Central memory CD8-positive, alpha-beta T cell (primary cell): ENCODE measurements at places on chromosomes 7 and 10.
A peak's percentile ranks its signal among the peaks of the same experiment; 100 is the strongest.

GRCh38 chr7:134932707-134933370 lies 53.5 kb upstream of the AGBL3 start:
- peaks cover 9% of the 10 kb centered on the region for H3K4me1 ChIP-seq
- no peak for DNase-seq
- peak overlapping the region; percentile 7 for H3K4me3 ChIP-seq
- no peaks in the 10 kb centered on the region for H3K27me3 ChIP-seq
- no peaks in the 10 kb centered on the region for H3K36me3 ChIP-seq

GRCh38 chr10:6721480-6721879 lies 141.4 kb upstream of the PRKCQ start:
- H3K27ac ChIP-seq, result no peak overlapping the region
- H3K4me3 ChIP-seq, result no peak overlapping the region
- H3K27me3 ChIP-seq, result peaks cover 77% of the 10 kb centered on the region
- H3K4me1 ChIP-seq, result no peaks in the 10 kb centered on the region
- H3K36me3 ChIP-seq, result no peaks in the 10 kb centered on the region
- DNase-seq, result no peak

GRCh38 chr10:788796-789748 lies 99.6 kb upstream of the DIP2C start:
- no peak overlapping the region for H3K4me3 ChIP-seq
- peaks cover 2% of the 10 kb centered on the region for H3K36me3 ChIP-seq
- no peak overlapping the region for H3K27ac ChIP-seq
- peaks cover 11% of the 10 kb centered on the region for H3K27me3 ChIP-seq

GRCh38 chr7:45136106-45137060 lies 21.2 kb upstream of the RAMP3 start:
- H3K36me3 ChIP-seq, result no peaks in the 10 kb centered on the region
- DNase-seq, result peak; percentile 40
- no peaks in the 10 kb centered on the region for H3K27me3 ChIP-seq
- H3K27ac ChIP-seq, result no peak overlapping the region
- H3K4me3 ChIP-seq, result no peak overlapping the region

GRCh38 chr10:60031664-60032063 lies 125.3 kb upstream of the CCDC6 start:
- peaks cover 8% of the 10 kb centered on the region for H3K36me3 ChIP-seq
- no peak overlapping the region for H3K4me3 ChIP-seq
- DNase-seq, result no peak
- no peaks in the 10 kb centered on the region for H3K4me1 ChIP-seq
- peak overlapping the region; percentile 20 for H3K27ac ChIP-seq

GRCh38 chr7:55065511-55066229 lies 46.9 kb downstream of the EGFR start:
- no peak overlapping the region for H3K4me3 ChIP-seq
- no peak overlapping the region for H3K27ac ChIP-seq
- no peaks in the 10 kb centered on the region for H3K4me1 ChIP-seq
- DNase-seq, result no peak
- peaks cover 70% of the 10 kb centered on the region for H3K27me3 ChIP-seq

DNA sequence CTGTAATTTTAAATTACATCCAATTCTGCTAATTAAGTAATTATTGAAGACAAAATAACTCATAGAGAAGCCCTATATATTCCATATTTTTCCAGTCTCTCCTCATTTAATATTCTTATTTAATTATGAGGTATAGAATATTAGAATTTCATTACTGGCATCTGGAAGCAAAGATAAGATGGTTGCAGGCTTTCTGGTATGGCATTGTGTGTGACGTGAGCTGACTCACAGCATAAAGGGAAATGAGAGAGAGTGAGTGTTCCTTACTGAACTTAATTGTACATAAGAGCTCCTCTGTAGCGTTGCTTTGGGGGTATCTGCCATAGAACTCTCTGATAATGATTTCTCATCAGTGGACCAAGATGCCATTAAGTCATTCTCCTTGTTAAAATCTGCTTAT lies 127.4 kb upstream of the TEX47 start:
- H3K4me3 ChIP-seq, result no peak overlapping the region
- H3K27me3 ChIP-seq, result no peaks in the 10 kb centered on the region
- H3K36me3 ChIP-seq, result no peaks in the 10 kb centered on the region
- no peaks in the 10 kb centered on the region for H3K4me1 ChIP-seq

GRCh38 chr10:79375321-79376077 lies 28.2 kb downstream of the PPIF start:
- peaks cover 6% of the 10 kb centered on the region for H3K4me1 ChIP-seq
- no peaks in the 10 kb centered on the region for H3K27me3 ChIP-seq
- H3K4me3 ChIP-seq, result no peak overlapping the region
- peaks cover 3% of the 10 kb centered on the region for H3K36me3 ChIP-seq

GRCh38 chr10:101940916-101941315 lies 97.3 kb upstream of the KCNIP2 start:
- H3K27ac ChIP-seq, result no peak overlapping the region
- no peaks in the 10 kb centered on the region for H3K27me3 ChIP-seq
- no peak for DNase-seq
- H3K4me1 ChIP-seq, result peaks cover 10% of the 10 kb centered on the region
- H3K4me3 ChIP-seq, result no peak overlapping the region
- peaks cover 22% of the 10 kb centered on the region for H3K36me3 ChIP-seq
